ENCODE measurements at places on chromosomes 16 and 17.
A peak's percentile ranks its signal among the peaks of the same experiment; 100 is the strongest.

GRCh38 chr17:83010206-83011200 lies 68.9 kb upstream of the METRNL start:
- no peak for DNase-seq

GRCh38 chr16:67773569-67774456 lies 32.5 kb downstream of the RANBP10 start:
- DNase-seq: no peak

GRCh38 chr16:47956916-47957315 lies 198.9 kb downstream of the ABCC12 start:
- DNase-seq: no peak

DNA sequence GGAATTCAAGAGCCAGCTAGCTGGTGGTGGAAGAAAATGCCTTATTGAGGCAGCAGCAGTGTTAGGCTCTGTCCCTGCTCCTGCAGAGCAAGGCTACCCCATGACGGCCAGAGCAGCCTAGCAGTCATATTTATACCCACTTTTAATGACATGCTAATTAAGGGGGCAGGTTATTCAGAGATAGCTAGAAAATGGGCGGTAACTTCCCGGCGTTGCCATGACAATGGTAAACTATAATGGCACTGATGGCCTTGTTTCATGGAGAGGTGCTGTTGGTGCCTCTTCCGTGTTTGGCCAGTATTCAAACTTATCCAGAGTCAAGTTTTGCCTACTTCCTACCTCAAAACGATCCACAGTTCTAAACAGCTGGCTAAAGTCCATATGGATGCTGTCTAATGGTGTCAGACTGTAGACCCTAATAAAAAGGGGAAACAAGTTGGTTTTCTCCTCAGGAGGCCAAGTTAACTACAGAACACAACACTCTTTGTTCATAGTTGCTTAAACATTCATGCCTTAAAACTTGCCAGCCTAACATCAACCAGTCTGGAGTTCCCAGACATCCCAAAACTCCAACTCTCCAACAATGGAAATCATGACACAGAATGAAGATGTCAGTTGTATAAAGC lies 3.7 kb upstream of the SCNN1B start:
- DNase-seq: no peak

DNA sequence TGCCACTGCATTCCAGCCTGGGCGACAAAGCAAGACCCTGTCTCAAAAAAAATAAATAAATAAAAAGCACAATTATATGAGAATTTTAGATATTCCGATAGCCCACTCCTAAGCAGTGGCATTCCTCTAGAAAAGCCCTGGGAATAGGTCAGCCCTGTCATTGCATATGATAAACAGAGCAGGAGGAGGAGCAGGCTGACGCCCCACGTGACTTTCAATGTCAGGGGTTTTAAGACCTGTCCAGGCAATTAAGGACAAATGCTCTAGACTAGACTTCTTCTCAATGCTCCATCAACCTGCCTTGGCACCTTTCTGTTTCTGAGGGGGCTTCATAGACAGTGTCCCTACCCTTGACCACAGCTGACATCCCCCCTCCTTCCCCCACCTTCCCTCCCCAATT lies 7.5 kb downstream of the TOM1L2 start:
- no peak for DNase-seq

DNA sequence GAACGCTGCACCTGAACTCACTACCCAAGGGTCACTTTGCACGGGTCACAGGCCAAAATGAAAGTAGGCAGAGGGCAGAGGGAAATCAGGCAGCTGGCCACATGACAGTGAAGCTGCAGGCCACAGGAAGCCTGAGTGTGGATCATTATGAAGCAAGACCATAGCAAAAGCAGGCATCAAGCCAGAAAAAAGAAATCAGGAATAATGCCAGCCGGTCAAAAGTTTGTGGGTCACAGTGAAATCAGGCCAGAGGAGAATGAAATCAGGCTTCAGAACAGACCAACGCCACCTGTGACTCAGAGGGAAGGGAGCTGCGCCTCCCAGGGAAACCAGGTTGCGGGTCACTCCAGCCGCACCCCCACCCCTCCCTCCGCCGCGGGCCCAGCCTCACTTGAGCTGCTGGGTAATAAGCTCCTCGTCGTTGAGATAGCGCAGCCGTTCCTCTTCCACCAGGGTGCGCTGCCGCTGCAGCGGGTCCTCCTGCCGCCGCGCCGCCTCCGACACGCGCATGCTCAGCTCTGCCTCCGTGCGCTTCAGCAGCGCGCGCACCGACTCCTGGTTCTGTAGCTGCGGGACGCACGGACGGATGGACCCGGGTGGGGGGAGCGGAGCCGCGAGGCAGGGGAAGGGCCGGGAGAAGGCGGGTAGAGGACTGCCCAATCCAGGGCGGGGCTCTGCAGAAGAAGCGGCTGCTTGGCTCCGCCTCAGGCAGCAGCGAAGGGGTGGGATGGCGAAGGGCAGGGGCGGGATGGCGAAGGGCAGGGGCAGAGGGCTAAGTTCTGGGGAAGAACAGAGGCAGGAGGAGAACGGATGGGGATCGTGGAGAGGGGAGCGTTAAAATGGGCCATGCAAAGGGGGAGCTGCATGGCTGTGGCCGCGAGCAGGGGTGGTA lies 47.7 kb downstream of the SRCIN1 start:
- DNase-seq: peak; percentile 86

- no peak for DNase-seq
Observed at GRCh38 chr16:50316102-50316847, 49.9 kb downstream of the ADCY7 start.

DNA sequence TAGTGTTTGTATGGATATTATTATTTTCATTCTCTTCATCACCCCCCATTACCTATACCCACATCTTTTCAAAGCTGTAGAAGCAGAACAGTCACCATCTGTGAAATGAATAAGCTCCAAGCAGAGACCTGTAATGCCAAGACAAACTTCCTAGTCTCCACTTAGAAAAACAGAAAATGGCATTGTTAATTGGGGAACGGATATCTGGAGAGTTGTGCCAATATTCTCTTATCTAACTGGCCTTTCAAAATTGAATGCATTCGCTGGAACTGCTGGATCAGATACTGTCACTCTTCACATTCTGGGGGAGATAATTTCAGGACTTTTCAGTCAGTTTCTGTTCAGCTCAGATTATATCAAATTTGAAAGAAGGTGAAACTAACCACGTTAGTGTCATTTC lies 464.4 kb upstream of the GOT2 start:
- no peak for DNase-seq

GRCh38 chr17:74427048-74427762 lies 4.7 kb upstream of the GPRC5C start:
- DNase-seq: no peak

DNA sequence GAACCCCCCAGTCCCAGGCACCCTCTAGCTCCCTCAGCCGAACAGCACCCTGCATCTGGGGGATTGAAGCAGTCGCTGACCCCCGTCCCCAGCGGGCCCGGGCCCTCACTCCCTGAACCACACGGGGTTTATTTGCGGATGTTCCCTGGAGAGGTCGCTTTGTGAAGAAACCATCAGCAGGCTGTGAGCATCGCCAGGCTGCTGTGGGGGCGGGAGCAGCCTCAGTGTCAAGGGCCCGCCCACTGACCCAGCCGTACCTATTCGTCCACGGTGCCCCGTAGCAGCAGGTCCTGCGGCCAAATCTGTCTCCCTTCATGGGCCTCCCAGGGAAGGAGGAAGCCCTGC lies 6.4 kb upstream of the RAB40C start:
- no peak for DNase-seq

- no peak for DNase-seq
Observed at GRCh38 chr17:83192161-83192788, 112.9 kb downstream of the METRNL start.

DNA sequence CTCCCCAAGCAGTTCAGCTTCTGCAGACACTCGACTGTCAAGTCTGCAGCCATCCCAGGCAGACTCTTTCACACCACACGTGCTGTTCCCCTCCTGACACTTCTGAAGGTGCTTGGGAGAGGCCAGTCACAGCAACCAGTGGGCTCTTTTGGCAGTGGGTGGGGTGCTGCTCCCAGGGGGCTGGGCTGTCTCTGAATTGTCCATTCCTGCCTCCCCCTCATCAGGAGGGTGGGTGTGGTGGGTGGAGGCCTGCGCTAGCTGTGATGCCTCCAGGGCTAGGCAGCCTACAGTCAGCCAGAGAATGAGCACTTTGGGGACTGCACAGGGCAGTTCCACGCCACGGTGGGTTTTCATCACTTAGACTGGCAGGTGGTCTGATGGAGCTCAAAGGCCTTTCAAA lies 10.3 kb downstream of the STARD3 start:
- DNase-seq: no peak

GRCh38 chr16:6897876-6898485 lies 434.7 kb upstream of the RBFOX1 start:
- no peak for DNase-seq

GRCh38 chr17:50482110-50482509 lies 3.5 kb downstream of the RSAD1 start:
- no peak for DNase-seq

GRCh38 chr17:7004398-7005253 lies 7.8 kb upstream of the RNASEK start:
- no peak for DNase-seq

- no peak for DNase-seq
Observed at GRCh38 chr17:30886187-30886586, 19.9 kb downstream of the TEFM start.

DNA sequence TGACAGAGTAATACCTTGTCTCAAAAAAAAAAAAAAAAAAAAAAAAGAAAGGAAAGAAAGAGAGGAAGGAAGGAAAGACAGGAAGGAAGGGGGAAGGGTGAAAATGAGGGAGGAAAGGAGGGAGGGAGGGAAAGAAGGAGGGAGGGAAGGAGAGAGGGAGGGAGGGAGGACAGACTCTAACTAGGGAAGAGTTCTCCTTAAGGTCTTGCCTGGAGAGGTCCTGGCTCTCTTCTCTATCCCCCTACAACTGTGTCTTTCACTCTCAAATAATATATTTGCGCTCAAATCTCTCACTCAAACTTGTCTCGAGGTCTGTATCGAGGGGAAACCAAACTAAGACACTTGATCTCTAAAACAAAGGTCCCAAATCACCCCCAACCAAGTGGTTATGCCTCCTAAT lies 35.6 kb downstream of the WDR59 start:
- no peak for DNase-seq

DNA sequence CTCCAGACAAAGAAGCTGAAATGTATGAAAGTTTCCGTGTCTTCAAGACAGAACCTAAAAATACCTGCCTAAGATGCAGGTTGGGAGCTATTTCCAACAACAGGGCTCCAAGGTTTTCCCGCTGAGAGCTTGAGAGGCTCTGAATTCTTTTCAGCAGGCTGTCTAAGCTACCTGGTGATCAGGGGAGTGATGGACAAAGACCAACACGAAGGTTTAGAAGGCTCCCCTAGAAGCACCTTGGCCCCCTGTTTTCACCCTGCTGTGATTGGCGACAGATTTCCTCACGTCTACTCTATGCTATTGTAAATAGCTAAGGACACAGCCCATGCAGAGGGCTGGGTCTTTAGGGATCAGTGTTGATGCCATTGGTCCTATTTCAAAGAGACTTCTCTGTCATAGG lies 275.2 kb upstream of the SALL1 start:
- no peak for DNase-seq

DNA sequence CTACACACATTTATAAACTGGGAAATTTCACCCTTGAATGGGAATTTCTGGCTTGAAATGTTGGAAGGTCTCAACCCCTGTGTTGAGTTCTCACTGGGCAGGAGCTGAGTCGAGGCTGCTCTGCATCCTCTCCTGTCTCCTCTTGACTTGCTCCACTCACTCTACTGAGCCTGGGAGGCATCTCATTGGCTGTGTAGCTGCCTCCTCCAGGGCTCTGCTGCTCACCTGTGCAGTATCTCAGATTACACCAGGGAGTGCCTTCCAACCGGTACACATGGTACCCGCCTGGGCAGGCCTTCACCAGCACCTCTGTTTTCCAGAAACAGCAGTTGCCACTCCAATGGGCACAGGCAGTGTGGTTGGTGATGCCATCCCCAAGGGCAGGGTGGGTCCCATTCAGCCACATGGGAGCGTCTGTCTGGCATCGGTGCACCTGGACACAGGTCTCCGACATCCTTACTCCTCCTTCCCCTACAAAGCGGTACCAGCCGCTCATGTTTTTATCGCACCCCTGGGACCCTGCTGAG lies 3.7 kb downstream of the GP2 start:
- DNase-seq: no peak

DNA sequence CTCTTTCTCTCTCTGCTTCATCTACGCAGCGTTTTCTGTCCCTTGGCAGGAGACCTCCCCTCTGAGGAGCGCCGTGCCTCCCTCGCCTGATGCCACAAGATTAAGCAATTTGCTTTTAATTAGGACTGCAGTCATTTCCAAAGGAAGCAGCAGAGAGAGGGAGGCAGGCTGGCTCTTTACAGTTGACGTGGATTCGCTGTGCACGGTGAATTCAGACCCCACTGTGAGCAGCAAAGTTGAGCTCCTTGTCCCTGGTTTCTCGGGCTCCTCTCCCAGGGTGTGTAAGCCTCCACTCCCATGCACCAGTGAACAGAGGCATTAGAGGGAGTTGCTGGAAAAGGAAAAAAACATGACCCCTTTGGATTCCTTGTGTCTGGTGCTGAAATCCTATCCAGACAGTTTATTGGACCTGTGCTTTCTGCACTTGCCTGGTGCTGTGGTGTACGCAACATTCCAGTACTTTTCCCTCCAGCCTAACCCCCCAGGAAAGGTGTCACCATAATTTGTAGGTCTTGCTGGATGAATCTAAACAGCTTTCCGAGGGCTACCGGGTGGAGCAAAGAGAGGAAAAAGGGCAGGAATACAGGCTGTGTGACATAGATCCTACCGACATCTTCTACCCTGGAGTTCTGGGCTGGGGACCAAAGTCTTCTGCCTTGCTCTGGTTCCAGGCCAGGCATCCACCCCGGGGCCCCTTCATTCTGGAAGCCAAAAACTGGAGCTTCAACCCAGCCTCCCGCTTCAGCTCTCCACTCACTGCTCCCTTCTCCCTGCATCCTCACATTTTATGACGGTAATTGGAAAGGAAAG lies 171.0 kb downstream of the MAF start:
- no peak for DNase-seq

GRCh38 chr17:64423881-64424280 lies 25.0 kb upstream of the MILR1 start:
- no peak for DNase-seq

DNA sequence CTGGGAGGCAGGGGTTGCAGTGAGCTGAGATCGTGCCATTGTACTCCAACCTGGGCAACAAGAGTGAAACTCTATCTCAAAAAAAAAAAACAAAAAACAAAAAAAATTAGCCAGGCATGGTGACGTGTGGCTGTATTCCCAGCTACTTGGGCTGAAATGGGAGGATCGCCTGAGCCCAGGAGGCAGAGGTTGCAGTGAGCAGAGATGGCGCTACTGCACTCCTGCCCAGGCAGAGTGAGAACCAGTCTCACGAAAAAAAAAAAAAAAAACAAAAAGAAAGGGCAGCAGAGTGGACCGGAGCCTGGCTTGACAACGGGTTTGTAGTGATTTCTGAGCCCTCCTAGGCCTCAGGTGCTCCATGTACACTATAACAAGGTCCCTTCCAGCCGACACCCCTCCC lies 33.1 kb downstream of the PEMT start:
- DNase-seq: no peak

- no peak for DNase-seq
Observed at GRCh38 chr17:862582-862981, 80.4 kb downstream of the MRM3 start.

- DNase-seq: no peak
Observed at GRCh38 chr16:84761448-84762368, 58.1 kb upstream of the CRISPLD2 start.

GRCh38 chr16:28297784-28298510 lies 5.6 kb downstream of the SBK1 start:
- peak; percentile 22 for DNase-seq

Measured in CD8-positive, alpha-beta T cell (primary cell).